Dermis microvascular lymphatic vessel endothelial cell (primary cell): ENCODE measurements at places on chromosomes 16 and 17. TPM values are rescaled to one million over a fixed set of nuclear protein-coding genes. Genes with fewer than 3 reads are reported as not detected.

DNA sequence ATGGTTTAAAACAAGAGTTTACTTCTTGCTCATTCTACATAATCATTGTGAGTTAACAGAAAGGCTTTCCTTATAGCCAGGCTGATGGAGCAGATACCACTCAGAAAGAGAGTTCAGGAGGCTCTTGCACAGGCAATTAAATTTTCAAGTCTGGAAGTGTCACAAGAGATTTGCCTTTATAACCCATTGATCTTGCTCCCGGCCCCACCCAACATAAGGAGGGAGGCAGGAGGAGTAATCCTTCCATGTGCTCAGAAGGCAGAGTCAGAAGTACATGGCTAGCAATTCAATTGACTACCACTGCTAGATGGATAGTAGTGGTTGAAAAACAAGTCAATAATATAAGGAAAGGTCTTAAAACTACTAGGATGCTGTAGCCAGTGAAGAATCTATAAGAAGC is 346.3 kb upstream of the CDH11 start:
- DNase-seq: no peak

DNA sequence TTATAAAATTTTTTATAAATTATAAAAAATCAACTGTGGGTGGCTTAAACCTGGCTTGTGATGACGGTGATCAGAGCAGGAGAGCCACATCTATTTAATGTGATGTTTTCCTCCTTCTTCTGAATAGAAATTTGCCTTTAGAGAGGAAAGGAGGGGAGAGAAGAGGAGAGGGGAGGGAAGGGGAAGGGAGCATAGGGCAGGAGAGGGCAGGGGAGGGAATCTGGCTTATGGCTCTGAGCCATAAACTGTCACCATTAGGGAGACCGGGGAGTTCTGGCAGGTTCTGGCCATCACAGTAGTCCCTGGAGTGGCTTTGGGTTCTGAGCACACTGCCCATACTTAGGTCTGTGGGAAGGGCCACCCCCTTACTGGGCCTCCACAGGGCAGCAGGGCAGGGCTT is 167.8 kb downstream of the ENGASE start:
- DNase-seq: no peak

DNA sequence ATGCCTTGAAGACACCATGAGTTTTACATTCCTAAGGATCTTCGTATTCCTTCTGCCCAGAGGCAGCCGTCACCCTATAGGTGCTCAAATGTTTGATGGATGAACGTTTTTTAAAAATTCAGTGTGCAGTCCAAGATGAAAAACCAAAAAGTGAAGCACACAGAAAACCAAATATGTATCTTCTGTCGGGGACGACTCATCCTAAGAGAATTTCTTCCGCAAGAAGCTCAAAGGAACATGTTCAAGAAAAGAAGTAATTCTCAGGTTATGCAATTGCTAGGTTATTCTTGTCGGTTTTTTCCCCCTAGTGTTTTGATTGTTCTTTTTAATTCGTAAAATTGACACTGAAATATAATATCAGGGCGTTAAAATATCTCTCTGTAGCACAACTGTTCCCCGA is 1.4 kb downstream of the CENPV start:
- no peak for DNase-seq

DNA sequence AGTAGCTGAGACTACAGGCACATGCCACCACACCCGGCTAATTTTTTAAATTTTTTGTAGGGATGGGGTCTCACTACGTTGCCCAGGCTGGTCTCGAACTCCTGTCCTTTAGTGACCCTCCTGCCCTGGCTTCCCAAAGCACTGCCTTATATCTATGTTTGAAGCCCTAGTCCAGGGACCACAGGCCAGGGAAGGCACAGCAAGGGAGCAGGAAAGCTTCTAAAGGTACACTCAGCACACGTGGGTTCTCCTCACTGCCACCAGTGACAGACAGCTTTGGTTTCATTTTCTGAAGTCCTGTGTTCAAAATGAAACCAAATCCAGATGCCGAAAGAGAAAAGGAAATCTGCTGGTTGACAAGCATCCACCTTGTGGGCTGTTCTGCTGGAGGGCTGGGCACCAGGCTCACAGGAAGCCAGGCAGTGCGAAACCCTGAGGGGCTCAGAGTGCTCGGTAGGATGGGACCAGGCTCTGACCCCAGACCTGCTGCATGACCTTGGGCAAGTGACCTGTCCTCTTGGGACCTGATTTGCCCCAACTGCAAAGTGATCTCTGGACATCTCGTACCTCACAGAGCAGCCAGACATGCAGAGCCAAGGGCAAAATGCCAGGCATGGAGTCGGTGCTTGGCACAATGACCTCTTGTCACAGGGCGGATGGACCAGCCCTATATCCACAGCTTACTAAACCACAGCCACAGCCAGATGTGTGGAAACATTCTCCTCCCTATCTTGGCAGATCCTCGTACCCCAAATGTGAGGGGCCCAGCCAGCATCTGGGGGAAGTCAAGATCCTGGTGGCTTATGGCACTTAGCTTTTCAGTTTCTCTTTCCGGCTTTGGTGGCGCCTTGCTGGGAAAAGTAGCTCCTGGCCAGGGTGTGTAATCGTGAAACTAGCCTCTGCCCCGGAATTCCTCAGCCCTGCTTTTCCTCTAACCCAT is 2.8 kb upstream of the SOCS1 start:
- no peak for DNase-seq

DNA sequence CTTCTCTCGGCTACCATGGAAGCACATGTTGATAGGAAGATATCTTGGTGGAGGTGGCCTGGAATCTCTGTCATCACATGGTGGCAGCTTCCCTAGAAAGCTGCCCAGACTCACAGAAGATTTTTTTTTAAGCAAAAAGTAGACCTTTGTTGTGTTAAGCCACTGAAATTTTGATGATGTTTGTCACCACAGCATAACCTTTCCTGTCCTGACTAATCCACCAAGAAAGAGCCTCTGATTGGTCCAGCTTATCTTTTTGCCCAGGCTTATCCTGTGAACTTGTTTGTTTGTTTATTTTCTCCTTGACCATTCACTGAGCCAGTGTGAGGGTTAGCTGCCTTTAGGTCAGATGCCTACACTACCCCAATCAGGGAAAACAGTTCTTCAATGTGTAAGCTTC is 96.5 kb upstream of the LHX1 start:
- DNase-seq: no peak

DNA sequence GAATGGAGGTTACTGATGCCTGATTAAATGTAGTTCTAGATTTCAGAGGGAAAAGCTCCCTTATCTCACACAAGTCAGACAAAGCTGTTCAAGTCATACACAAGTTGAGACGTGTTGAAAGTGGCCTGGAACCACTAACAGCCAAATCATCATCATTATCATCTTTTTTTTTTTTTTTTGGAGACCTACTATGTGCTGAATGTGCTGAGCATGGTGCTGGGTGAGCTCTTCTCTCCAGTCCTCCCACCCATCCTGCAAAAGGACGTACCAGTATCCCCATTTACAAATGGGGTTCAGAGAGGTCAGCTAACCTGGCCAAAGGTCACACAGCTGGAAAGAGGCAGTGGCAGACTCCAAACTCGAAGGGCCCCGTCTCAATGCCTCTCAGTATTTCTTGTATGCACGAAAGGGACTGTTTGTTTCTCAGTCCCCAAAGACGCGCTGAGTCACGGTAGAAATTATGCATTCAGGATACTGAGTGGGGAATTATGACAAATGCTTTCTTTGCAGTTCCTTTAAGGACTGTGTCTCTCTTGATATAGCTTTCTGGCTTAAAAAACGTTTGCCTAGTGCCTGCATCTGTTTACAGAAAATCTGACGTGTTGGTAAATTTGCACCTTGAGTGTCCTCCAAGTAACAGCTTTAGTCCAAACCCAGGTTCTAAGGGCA is 235.5 kb downstream of the XYLT1 start:
- DNase-seq: no peak

Gene LPCAT2
- 4.0 and 5.9 TPM in 2 replicates for total RNA-seq

Gene TBX6
- total RNA-seq: under 0.01 and 0.13 TPM in 2 replicates

Gene CBFA2T3
- under 0.01 TPM in 1 of 2 replicates, not detected in the other for total RNA-seq

Gene TM4SF5
- not detected in 2 replicates for total RNA-seq
